ENCODE measurements at places on chromosomes 6 and 20.

- no peak for DNase-seq
Measured at GRCh38 chr6:166361077-166361429, 18.7 kb upstream of the SFT2D1 start.

- no peak for DNase-seq
Measured at GRCh38 chr6:41182069-41183034, 18.6 kb downstream of the TREML2 start.

- no peak for DNase-seq
Measured at GRCh38 chr6:147214248-147215227, 10.3 kb downstream of the STXBP5 start.

DNA sequence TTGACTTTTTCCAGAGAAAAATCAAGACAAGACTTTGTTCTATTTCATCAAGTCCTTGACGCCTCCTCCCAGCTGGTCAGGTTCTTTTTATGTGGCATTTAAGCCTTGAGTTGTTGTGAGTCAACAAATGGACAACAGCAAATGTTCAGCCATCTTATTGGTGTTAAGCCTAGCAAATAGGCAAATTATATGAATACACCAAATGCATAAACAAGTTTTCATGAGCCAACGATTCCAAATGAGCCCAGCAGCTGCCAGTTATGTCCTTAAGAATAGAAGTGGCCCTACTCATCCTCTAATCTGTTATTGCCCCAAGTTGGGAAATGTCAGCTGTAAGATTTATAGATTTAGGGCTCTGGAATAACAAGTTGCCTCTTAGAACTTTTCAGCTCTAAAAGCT, 312.0 kb downstream of the SOX4 start:
- no peak for DNase-seq

- no peak for DNase-seq
Measured at GRCh38 chr6:52454556-52454955, 34.4 kb downstream of the EFHC1 start.

DNA sequence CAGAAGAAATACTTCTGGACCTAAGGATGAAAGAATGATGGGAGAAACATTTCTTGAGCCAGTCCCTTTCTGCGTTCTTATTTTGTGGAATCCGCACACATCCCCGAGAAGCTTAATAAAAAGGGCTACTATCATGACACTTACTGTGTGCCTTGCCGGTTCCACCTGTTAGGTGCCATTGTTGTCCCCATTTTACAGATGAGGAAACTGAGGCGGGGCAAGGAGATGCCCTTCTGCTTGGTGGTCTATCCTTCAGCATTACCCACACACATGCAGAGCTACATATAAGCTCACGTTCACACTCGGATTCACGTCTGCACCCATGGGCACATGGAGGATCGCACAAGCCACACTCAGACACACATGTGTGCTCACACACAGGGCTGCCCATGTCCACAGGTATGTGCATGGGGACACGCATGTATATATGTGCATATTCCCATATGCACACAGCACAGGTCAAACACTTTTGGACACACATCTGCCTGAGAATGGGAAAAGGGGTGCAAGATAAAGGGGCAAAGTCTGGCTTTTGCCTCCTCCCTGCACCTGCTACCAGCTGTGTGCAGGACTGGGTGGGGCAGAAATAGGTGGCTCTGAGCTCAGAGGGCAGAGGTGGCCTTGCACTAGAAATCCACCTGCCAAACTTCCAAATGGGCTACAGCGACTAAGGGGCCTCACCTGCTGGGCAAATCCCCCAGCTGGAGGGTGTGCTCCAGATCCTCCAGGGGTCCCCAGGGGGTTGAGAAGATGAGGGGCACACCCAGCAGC, 30.5 kb upstream of the ADA start:
- no peak for DNase-seq

DNA sequence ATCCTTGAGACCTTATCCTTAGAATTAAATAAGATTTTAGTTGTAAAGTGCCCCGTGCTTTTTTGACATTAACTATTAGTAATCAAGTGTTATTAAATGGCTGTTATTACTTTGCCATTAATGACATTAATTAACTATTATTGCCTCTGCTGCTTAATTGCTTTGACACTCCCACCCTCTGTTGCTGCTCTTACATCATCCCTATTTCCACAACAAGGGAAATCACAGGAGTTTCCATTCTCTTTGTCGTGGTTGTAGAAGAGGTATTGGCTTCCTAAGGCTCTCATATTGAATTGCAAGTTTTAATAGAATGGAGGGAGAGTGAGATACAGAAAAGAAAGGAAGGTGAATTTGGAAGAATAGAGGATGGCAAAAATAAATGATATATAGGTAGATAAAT, 545.8 kb downstream of the MMUT start:
- DNase-seq, result no peak

DNA sequence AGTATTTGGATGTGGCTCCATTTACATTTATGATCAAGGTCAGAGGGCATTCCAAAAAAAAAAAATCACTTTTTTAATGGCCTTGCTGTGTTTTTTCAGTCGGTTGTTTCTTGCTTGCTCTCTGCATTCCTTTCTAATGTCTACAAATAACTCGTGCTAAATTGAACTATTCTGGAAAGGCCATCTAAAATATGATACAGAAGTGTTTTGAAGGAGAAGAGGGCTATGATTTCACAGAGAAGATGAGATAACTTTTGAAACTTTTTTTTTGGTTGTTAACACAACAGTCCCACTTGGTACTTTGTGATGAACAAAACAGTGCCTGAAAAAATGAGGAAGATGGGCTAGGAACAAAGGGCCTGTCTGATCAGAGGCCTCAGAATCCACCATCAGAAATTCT, 156.1 kb upstream of the SMLR1 start:
- no peak for DNase-seq

DNA sequence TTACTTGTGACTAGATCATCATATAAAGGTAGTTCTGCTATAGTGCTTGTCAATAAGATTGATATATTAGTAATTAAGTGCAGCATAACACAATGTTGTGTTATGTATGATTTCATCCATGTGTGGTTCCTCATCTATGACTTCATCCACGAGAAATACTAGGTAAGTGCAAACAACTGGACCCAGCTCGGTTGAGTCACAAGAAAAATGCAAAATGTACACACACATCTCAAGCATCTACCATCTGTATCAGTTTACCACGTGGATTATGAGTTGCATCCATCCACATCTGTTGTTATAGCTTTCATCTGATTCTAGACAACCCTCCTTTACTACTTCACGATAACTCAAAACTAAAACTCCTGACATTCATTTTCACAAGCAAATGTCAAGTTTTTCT, 517.0 kb upstream of the CITED2 start:
- DNase-seq, result no peak

- no peak for DNase-seq
Measured at GRCh38 chr6:13147376-13147775, 181.0 kb downstream of the TBC1D7 start.

DNA sequence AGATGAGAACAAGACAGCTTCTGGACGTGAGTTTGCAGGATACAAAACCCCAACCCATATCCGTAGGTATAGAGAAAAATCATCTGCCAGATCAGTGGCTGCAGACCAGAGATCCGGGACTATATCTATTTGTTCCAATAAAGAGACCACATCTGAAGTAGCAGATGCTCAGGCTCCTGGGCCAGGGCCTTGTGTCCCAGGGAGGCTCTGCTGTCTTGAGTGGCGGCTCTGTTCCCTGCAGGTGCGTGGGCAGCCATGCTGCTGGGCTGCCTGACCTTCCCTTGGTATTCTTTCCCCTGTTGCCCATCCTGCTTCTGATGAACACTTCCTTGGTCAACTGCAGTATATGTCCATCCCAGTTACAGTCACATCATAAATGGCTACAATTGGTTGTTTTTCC, 34.9 kb downstream of the ERMARD start:
- DNase-seq, result no peak

- DNase-seq, result no peak
Measured at GRCh38 chr6:42075159-42075838, 25.0 kb downstream of the TAF8 start.

DNA sequence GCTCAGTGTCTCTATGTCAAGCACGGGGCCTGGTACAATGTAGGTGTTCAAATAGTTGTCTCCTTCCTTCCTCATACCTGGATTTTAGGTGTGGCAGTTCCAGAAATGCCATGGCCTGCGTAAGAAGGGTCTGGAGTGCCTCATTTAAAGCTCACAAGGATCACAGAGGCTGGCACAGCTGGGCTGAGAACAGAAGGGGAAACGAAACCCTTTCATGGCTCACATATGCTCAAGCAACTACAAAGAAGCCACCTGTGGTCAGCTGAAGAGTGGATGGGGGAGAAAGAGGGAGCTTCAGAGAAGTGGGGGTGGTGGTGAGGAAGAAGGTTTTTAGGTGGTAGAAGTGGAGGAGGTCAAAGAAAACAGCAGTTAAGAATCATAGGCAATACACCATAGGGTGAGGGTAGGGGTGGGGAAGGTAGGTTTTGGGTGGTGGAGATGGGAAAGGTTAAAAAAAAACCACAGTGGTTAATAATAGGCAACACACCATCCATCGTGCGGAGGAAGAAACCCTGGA, 17.0 kb upstream of the TOP1 start:
- no peak for DNase-seq

- no peak for DNase-seq
Measured at GRCh38 chr6:133689863-133690262, 199.1 kb upstream of the TCF21 start.

Measured in activated gamma-delta T cell (primary cell).